ENCODE measurements at places on chromosomes 11 and 22.
A peak's percentile ranks its signal among the peaks of the same experiment; 100 is the strongest.

GRCh38 chr11:46350695-46351094, 3.4 kb downstream of the DGKZ start:
- no peak for DNase-seq

DNA sequence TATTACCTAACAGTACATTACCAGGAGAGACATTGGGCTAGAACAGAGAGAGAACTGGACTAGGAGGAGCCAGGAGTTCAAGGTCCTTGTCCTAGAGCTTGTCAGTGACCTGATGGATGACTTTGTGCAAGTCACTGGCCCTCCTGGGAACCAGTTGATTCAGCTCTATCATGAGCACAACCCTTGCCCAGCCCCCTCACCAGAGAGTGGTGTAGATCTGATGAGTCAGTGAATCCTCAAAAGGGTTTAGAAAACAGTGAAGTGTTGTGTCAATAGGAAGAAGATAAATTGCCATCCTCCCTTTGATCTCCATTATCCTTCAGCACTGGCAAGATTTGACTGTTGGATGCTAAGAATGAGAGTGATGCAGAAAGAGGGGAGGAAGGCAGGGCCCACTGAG, 24.3 kb downstream of the NEU3 start:
- DNase-seq, result no peak

GRCh38 chr11:85768473-85769146, 42.3 kb downstream of the SYTL2 start:
- no peak for DNase-seq

GRCh38 chr11:57761301-57762234, at the start of gene CTNND1:
Gene CTNND1 (plus strand): TSS chr11:57761802. CDS start chr11:57791479, 29,677 bp downstream.
- DNase-seq, result no peak

DNA sequence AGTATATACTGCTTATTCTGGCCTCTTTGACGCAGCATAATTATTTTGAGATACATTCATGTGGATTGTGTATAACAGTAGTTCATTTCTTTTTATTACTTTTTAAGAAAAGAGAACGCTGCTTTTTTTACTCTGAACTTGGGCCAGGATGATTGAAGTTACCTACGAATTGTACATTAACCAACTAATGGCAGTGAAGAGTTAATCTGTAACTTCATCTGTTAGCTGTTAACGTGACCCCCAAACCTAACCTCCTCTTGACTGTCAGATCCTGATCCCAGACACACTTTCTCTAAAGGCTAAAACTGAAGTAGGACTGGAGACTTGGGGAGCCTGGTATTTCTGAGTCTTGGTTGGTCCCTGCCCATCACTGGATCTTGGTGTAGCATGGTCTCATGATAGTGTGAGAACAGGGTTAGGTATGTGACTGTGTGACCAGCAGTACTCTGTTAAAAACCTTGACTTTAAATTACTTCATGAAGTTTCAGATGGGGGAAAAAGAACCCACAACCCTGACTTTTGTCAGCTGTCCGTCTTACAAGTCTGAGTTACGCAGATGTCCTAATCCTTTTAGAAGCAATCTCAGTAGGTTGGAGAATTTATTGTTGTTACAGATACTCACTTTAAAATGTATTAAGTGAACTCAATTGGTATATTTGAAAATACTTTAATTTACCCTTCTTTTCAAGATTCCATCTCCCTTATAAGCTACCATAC, 39.4 kb downstream of the C22orf31 start:
- no peak for DNase-seq

- no peak for DNase-seq
Observed at GRCh38 chr11:120517390-120517761, 5.8 kb downstream of the GRIK4 start.

DNA sequence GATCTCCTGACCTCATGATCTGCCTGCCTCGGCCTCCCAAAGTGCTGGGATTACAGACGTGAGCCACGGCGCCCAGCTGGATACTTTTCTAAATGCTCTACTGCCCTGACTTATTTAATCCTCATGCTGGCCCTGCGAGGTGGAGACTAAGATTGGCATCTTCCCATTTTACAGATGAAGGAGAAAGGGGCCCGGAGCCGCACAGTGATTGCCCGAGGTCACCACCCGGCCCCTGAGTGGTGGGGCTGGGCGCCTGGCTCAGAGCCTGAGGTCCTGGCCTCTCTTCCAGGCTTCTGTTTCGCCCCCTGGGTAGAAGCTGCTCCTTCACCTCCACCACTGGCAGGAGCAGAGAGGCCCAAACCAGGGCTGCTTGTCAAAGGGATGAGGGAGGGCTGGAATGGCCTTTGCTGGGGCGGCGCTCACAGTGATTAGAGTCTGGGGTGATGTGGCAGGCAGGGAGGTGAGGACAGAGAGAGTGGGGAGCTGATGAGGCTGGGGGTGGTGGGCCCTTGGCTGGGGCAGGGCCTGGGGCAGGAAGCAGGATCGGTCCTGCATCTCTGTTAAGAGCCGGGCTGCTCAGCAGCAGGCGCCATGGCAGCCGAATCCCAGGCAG, 15.4 kb upstream of the MPPED1 start:
- DNase-seq, result no peak

- peak; percentile 56 for DNase-seq
Observed at GRCh38 chr11:128686745-128687177, 7.1 kb upstream of the FLI1 start.

- DNase-seq, result peak; percentile 72
Observed at GRCh38 chr22:38505541-38506117, 482 bp downstream of the DDX17 start.

GRCh38 chr22:39242595-39243438, 2.0 kb downstream of the PDGFB start:
- DNase-seq, result peak; percentile 40

- DNase-seq, result peak; percentile 29
Observed at GRCh38 chr22:36194971-36195370, 6.6 kb downstream of the APOL4 start.
